NCI-H510A treated with DMSO at 0.1 percent for 48 hours (cell line): ENCODE measurements at places on chromosomes 1 and 21.

GRCh38 chr21:36450511-36450910 lies 29.4 kb downstream of the CLDN14 start:
- DNase-seq, result no peak

DNA sequence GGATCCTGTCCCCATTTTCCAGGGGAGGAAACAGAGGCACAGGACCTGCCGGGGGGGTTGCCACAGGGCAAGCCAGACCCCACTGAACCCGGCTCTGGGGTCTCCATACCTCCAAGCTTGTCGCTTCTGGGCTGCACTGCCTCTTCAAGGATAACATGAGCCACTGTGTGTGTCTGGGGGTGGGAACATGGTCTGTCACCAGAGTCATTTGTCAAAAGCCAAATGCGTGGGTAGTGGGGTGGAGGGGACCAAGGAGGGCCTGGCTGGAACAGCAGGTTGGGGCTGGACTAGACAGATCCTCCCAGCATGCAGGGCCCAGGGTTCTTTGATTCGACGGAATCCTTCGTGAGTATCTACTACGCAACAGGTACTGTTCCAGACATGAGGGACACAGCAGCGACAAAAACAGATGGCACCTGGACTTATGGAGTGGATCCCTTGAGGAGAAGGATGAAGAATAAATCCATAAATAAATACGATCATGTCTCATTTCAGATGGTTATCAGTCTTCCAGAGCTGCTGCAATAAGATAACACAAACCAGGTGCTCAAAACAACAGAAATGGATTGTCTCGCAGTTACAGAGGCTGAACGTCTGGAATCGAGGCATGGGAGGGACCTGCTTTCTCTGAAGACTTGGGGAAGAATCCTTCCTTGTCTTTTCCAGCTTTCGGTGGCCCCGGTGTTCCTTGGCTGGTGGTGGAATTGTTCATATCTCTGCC lies 28.7 kb downstream of the C1QB start:
- DNase-seq, result no peak

- DNase-seq, result no peak
Observed at GRCh38 chr1:116763787-116764465, 9.7 kb downstream of the CD2 start.

DNA sequence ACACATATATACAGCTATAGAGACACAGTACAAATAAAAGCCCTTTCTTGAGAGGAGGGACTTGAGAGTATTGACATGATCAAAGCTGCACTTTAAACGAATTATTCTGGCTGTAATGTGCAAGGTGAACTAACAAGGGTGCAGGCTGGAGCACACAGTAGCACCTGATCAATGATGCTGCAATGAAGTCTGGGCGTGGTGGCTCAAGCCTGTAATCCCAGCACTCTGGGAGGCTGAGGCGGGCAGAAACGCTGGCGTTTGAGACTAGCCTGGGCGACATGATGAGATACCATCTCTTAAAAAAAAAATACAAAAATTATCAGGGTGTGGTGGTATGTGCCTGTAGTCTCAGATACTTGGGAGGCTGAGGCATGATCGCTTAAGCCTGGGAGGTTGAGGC lies 14.1 kb upstream of the CTH start:
- DNase-seq, result no peak

DNA sequence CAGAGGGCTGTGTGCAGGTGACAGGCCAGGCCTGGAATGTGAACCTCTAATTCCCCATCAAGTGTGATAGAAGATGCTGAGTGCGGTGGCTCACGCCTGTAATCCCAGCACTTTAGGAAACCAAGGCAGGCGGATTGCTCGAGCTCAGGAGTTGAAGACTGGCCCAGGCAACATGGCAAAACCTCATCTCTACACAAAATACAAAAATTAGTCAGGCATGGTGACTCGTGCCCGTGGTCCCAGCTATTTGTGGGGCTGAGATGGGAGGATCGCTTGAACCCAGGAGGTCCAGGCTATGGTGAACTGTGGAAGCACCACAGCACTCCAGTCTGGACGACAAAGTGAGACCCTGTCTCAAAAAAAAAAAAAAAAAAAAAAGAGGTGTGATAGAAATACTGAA lies 40.1 kb upstream of the PUM1 start:
- no peak for DNase-seq

- DNase-seq, result no peak
Observed at GRCh38 chr1:7469255-7469938, 301.7 kb upstream of the VAMP3 start.

DNA sequence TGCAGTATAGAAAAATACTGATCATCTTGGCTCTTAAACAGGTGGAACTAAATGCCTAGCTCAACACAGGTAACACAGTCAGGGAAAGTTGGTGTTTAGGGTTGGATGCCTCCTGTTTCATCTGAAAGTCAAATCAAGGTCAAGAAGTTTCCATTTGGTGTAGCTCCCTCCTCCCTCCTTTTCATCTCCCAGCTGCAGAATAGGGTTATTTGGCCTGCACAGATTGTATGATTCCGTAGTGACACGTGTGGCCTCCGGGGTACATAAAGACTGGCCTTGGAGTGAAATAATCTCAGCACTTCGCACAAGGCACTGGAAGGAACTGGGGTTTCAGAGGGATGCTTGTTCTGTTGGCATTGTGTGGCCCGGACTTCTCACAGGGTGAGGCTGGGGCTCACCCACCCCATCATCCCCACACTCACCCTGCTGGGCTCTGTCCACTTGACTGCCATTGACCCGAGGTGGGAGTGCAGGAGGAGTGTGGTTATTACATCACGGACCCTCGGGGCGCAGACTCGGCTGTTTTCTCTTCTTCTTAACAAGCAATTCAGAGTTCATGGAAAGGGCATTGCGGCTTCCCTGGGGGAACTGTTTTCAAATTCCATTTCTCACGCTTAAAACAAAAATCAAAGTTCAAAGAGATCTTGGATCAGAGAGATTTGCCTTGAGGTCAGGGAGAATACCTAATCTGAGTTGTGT lies 18.4 kb downstream of the IGSF5 start:
- DNase-seq, result no peak

DNA sequence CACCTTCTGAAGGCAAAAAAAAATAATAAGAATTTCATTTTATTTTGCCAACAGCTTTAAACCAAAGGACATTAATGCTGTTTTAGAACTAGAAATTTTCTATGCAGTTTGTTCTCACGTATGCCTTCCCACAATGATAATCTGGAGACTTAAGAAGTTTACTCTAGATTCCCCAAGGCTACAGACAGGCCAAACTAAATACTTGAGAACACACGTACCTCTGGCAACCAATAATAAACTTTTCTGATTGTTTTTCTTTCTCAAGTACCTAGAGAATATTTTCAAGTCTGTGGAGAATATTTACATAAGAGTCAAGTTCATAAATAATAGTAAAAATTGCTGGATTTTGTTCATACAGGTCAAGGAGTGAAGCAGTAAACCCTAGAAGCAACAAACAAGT lies 15.9 kb downstream of the CLDN8 start:
- no peak for DNase-seq

DNA sequence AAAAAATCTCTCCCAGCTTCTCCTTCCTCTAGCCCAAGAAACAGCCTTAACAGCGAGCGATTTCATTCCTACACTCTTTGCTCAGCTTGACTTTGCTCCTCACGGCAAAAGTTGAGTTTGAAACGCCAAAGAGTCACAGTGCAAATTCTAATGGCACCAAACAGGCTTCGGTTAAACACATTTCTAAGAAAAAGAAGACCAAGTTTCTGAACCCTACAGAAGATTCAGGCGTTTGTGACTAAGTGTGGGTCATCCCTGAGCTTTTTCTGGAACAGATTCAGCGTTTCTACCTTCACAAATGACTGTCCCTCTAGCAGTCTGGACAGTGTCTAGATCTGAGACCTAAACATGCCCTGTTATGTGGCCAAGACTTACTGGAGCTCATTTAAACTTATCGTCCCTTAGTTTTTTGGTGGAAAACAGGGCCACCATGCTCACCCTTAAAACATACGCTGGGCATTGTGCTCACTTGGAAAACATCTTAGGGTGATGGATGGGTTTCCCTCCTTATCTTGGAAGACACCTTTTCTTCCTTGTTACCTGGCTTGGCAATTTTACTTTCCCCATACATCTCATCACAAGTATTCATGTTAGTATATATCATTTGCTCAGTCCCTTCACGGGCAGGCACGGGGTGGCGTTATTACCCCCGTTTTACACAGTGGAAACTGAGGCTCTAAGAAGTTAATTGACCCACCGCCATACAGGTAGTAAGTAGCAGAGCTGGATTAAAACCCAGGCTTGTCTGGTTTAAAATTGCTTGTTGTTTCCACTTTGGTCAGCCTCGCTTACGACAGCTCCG lies 1.0 kb downstream of the C1orf198 start:
- peak; percentile 38 for DNase-seq

DNA sequence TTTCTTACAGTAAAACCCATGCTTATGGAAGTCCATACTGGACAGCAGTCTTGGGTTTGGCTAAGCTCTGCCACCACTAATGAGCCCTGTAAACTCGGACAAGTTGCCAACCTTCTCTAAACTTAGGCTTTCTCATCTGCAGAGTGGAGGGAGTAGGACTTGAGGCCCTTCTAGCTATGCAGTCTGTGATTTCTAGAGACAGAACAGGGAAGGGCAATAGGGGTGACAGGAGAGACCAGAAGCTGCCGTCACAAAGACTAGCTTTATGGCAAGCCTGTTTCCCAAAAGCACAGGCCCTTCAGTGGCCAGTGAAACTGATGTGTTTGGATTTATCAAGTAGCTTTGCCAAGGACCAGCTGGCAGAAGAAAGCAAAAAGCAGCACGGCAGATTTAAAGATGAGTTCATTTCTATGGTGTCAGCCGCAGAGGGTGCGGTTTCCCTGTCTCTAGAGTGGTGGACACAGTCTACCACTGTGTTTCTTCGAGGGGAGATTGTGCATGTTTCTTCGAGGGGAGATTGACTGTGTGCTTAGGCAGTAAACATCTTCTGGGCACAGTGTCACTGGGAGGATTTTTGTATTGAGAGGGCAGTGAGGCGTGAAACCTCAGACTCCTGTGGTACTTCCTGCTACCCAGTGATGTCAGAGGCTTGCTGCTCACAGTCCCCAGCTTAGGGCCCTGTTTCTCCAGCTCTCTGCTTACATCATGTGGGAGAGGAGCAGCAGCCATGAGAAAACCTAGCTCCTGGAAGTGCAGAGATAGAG lies 119.0 kb downstream of the ROR1 start:
- peak; percentile 94 for DNase-seq

GRCh38 chr1:147840909-147841308 lies 61.7 kb upstream of the GJA8 start:
- DNase-seq, result no peak

- DNase-seq, result no peak
Observed at GRCh38 chr1:91621907-91622306, 121.3 kb downstream of the CDC7 start.

GRCh38 chr1:47975302-47975921 lies 21.8 kb downstream of the TRABD2B start:
- DNase-seq, result no peak
